ENCODE measurements at places on chromosomes 2 and 18.

- DNase-seq, result no peak
Measured at GRCh38 chr2:127233710-127234109, 13.6 kb upstream of the CYP27C1 start.

GRCh38 chr2:44420725-44421124 is 59.0 kb downstream of the CAMKMT start:
- DNase-seq, result no peak

- no peak for DNase-seq
Measured at GRCh38 chr18:73087282-73087977, 219.6 kb upstream of the NETO1 start.

- DNase-seq, result no peak
Measured at GRCh38 chr2:200625958-200626363, 40.1 kb downstream of the AOX1 start.

DNA sequence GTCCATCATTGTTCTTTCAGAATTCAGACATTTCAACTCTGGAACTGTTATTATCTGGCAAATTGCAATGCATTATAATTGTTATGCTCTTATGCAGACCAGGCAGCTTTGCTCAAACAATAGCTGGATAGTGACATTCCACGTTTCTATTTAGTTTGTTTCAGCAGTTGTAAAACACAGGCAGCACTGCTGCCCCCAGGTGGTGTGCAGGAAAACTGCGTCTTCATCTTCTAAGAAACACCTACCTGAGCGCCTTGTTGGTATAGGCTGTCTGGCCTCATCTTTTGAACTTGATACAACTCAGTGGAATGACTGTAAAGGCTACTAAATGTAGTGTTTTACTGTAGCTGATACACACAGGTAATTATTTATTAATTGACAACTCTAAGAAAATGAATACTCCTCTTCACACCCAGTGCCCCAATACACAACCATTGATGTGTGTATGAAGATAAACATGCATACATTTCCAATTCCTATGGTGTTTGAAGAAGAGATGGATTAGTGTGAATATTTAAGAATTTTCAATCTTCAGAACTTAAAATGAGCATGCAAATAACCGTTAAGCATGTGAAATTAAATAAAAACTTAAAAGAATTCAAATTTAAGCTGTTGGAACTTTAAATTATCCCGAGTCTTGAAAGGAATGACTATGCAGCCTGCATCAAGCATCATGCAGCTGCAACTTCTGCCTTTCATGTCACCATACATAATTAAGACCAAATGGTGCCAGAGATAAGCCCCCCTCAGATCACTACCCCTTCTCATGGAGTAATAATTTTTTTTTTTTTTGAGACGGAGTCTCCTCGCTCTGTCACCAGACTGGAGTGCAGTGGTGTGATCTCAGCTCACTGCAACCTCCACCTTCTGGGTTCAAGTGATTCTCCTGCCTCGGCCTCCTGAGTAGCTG is 85.6 kb downstream of the CD8B2 start:
- DNase-seq, result no peak

- DNase-seq, result no peak
Measured at GRCh38 chr2:45833301-45833967, 182.0 kb downstream of the PRKCE start.

DNA sequence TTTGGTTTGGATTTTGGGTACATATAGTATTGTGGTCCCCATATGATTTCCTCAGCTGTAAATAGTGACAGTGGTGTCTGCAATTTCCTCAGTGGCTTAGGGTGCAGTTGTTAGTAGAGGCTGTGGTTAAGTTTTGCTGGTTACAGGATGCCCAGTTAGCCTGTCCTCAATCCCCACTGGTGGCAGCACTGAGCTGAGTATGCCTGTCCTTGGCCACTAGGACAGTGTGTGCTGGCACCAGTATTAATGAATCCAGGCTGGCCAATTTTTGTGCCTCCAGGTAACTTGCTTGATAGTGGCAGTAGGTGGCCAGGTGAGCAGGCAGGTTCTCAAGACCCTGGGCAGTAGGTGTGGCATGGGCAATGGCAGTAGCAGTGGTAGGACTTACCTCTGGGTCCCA is 973.1 kb downstream of the TMEM182 start:
- DNase-seq, result no peak

- DNase-seq, result no peak
Measured at GRCh38 chr18:42614619-42615293, 500.7 kb downstream of the RIT2 start.

GRCh38 chr2:65056215-65057053 is at the start of gene CEP68:
CEP68 (plus strand) TSS chr2:65056416; CDS start chr2:65069445, 13,029 bp downstream.
- peak; percentile 98 for DNase-seq

GRCh38 chr2:53820711-53821110 is 33.9 kb downstream of the ERLEC1 start:
- DNase-seq, result no peak

DNA sequence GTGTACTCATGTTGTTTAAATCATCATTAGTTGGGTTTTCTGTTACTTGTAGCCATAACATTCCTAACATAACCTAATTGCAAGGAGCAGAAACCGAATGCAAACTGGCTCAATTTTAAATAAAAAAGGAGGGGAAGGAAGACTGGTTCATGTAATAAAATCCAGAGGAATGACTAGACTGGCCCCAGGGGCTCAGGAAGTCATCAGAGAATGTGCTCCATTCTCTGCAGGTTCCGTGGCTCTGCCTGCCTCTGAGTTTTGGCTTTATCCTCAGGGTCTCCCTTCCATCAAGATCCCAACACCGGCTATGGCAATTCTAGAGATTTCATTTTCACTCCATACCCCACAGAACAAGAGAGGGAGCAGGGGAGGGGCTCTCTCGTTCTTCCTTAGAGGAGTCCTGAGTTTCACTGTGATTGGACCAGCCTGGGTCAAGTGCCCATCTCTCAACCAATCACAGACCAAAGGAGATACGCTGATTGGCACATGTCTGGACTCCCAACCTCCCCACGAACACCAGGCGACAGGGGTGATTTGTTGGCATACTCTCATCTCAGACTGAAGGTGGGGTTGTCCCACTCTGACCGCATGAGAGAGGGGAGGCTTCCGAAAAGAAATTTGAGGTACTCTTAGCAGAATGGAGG is 64.8 kb downstream of the NPPC start:
- DNase-seq, result no peak

DNA sequence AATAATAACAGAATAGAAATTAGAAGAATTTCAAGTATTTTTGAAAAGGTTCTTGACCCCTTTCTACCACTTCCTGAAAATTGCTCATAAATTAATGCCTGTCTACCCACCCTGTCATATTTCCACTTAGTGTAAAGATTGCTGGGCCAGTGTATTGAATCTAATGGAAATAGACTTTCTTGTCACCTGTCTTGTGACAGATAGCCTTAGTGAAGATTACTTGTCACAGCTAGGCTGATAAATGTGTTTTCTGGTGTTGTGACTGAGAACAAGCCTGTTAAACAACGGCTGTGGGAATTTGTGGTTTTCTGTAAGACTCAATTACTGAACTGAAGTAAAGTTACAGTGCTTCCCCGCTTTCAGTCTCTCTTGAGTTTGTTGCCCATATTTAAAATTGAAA is 37.0 kb downstream of the PIK3C3 start:
- no peak for DNase-seq

DNA sequence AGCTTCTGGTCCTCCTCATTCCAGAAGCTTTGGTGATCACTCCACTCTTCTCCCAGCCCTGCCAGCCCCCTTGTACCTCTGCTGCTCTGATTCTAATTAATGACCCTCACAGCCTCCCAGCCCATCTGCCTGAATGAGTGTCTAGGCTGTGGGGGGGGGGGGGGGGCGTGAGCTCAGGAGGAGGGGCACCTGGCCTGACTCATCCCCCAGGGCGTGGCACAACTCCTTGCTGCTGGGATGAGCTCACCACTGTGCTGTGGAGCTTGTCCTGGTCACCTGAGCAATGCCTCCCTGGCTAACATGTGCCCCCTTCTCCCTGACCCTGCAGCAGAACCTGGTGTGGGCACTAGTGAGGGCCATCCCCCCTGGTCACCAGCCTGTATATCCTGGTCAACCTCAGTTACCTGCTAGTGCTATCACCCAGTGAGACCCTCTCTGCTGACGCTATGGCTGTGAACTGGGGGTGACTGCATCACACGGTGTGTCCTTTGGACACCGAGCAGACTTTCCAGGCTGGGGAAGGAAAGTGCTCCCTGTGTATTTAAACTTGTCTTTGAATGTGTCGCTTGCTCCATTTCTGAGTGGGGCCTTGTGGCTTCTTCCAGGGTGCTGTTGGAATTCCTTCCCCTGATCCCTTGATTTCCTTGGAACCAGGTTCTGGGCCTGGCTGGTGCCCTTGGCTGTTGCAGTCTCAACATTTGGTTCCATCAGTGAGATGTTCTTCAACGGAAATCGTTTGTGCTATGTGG is 41.5 kb upstream of the PUM2 start:
- no peak for DNase-seq

GRCh38 chr2:231928901-231929725 is 2.9 kb upstream of the NPPC start:
- peak; percentile 50 for DNase-seq

DNA sequence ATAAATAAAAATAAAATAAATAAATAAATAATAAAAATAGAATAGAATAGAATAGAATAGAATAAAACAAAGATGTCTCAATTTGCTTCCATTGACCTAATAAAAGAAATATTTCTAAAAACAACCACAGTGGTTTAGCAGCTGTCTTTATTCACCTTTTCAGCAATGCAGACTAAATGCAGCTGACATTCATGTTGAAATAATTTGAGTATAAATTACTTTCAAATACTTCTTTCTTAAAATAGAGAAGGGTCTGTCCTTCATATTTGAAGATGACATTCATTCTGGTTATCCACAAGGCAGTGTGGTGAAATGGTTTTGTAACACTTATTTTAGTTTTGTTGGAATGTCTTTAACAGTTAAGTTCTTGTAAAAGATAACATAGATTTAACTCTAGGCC is 469.4 kb downstream of the IRS1 start:
- DNase-seq, result no peak

GRCh38 chr2:14901737-14902136 is 269.2 kb downstream of the LRATD1 start:
- no peak for DNase-seq

- peak; percentile 57 for DNase-seq
Measured at GRCh38 chr2:239502430-239503186, 101.8 kb upstream of the HDAC4 start.

GRCh38 chr2:235567842-235568241 is 74.0 kb downstream of the AGAP1 start:
- no peak for DNase-seq

- DNase-seq, result no peak
Measured at GRCh38 chr2:67948057-67948456, 114.7 kb downstream of the C1D start.

- DNase-seq, result no peak
Measured at GRCh38 chr2:204202253-204202652, 265.7 kb downstream of the ICOS start.

GRCh38 chr2:214775971-214776370 is 33.5 kb downstream of the BARD1 start:
- DNase-seq, result no peak

DNA sequence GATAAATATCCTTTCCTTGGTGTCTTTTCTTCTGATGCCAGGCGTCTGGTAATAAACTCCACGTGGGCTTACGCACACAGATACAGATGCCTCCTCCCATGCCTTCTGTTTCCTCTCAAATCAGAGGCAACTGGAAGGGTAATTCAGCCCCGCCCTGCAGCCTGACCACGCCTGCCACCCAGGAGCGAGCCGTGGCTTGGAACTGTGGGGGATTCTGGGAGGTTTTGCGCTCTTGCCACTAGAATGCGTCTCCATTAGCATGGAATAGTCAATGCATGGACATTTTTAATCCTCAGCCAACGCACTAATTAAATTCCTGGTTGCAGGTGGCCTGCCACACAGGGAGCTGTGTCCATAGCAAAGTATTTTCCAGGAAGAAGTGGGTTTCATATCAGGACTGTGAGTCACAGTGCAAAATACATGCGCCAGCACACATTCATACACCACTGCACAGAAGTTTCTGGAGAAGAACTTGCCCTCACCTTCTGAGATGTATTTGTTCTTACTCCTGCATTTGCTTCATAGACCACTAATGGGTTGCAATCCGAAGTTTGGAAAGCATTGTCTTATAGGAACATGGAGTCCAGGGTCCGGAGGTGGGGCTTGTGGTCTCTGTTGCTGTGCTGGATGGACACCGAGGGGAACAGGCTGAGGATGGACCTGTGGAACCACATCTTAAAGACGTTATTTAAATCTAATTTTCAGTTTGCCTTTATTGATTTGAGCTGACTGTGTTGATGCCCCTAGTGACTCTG is 151.4 kb downstream of the LDLRAD4 start:
- no peak for DNase-seq

DNA sequence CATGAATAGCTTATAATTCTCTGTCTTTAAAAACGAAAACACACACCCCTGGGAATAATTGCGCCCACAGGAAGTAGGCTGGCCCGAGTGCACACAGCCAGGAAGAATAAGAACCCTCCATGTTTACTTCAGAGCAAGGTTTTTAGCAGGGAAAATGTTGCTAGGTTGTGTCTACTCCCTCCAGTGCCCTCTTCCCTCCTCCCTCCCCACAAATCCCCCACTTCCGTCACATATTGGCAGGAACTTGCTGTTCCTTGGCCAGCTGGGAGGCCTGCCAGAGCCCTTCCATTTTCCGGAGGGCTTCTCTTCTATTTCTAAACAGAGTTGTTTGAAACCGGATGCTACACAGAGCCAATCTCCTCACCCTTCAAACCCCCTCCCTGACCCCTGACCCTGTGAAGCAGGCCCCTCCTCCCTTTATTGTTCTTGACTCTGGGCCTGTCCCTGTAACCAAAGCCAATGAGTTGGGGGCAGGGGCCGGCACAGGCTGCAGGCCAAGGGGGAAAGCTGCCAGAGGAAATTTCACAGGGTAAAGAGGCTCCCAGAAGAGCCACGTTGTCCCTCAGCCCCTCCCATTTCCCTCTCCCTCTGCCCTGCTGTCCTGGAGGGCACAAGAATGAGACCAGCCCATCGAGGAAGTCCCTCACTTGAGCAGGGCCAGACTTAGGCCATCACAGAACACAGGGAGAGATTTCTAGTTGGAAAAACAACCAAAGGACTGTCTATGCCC is 49.8 kb upstream of the LGALSL start:
- peak; percentile 85 for DNase-seq

GRCh38 chr2:45533771-45534170 is 77.3 kb downstream of the SRBD1 start:
- DNase-seq, result no peak

GRCh38 chr18:11861583-11862288 is 10.5 kb downstream of the CHMP1B start:
- DNase-seq, result peak; percentile 48

DNA sequence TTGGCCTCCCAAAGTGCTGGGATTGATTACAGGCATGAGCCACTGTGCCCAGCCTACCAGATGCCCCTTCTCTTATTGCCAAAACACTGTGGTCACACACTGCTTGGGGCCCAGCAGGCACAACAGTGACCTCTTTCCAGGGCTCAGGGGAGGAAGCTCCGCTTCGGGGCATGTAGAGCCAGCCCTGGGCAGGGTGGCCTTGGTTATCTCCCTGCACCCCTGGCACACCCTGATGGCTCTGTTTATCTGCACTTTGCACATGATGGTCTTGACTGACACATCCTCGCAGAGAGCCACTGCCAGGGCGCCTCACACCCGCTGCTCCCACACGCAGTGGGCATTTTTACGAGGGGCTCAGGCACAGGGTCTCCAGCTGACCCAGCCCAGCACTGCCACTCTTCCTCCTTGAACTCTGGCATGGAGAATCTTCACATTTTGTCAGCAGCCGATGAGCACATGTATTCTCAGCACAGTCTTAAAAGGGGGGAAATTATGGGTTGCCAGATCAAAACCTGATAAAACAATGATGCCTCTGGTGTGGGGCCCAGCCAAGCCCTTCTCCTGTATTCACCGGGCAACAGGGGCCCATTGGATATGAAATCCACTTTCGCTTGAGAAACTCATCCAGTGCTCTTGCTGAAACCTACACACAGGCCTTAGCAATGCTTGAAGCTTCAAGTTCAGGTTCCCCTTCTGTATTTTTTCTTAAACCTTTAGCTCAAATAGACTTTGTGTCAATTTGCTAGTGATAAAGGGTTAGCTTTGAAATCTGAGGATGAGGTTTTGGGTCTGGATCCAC is 5.9 kb downstream of the GYPC start:
- DNase-seq, result no peak

All from Right ventricle myocardium inferior (tissue), 1 donor.